ENCODE measurements at places on chromosomes 7 and 10.

GRCh38 chr7:130909161-130909836 is 175.3 kb upstream of the KLF14 start:
- H3K4me3 ChIP-seq = no peak overlapping the region
- peaks cover 53% of the 10 kb centered on the region for H3K4me1 ChIP-seq
- no peak for DNase-seq
- no peaks in the 10 kb centered on the region for H3K27me3 ChIP-seq
- no peak overlapping the region for H3K27ac ChIP-seq

GRCh38 chr10:105679781-105680180 is 1038.7 kb downstream of the SORCS3 start:
- DNase-seq = no peak
- no peak overlapping the region for H3K4me3 ChIP-seq
- no peaks in the 10 kb centered on the region for H3K36me3 ChIP-seq
- H3K4me1 ChIP-seq = no peaks in the 10 kb centered on the region
- H3K27ac ChIP-seq = no peak overlapping the region

DNA sequence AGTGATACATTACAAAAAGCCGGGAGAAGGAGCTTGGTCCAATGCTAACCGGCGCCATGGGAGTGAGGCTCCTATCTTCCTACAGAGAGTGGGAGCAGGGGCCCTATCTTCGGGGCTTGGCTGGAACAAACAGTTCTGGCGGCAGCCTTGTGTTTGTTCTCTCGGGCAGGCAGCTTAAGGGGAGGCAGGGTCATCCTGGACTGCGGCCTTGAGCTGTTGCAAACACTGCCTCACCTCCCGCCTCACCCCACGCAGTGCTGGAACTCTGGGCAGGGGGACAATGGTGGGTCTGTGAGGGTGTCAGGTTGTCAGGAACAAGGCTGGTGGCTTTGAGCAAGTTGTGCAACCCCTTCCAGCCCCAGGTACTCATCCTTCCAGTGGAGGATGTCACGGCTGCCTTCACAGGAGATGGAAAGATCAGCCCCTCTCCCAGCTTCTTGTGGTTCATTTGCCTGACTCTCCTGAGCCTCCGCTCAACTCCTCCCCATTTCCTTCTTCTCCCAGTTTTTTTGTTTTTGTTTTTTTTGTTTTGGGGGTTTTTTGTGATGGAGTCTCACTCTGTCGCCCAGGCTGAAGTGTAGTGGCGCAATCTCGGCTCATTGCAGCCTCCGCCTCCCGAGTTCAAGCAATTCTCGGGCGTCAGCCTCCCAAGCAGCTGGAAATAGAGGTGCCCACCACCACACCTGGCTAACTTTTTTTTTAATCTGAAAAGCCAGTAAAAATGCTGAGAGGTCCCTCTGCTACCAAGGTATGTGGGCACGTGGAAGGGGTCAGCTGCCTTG is 57.4 kb downstream of the SPOCK2 start:
- no peaks in the 10 kb centered on the region for H3K27me3 ChIP-seq
- H3K4me3 ChIP-seq = no peak overlapping the region
- no peak for DNase-seq
- no peaks in the 10 kb centered on the region for H3K4me1 ChIP-seq
- no peak overlapping the region for H3K27ac ChIP-seq
- no peaks in the 10 kb centered on the region for H3K36me3 ChIP-seq

GRCh38 chr7:38310591-38311101 is 37.2 kb upstream of the TARP start:
- H3K4me3 ChIP-seq = peak overlapping the region; percentile 12
- peak overlapping the region; percentile 24 for H3K27ac ChIP-seq
- peaks cover 11% of the 10 kb centered on the region for H3K4me1 ChIP-seq
- no peaks in the 10 kb centered on the region for H3K27me3 ChIP-seq

GRCh38 chr7:151927011-151927410 is 29.2 kb upstream of the GALNTL5 start:
- H3K4me3 ChIP-seq = no peak overlapping the region
- DNase-seq = no peak
- no peaks in the 10 kb centered on the region for H3K27me3 ChIP-seq
- H3K36me3 ChIP-seq = no peaks in the 10 kb centered on the region
- no peaks in the 10 kb centered on the region for H3K4me1 ChIP-seq
- no peak overlapping the region for H3K27ac ChIP-seq

GRCh38 chr10:3666525-3667302 is 118.3 kb downstream of the KLF6 start:
- DNase-seq = peak; percentile 28
- H3K4me3 ChIP-seq = no peak overlapping the region
- no peak overlapping the region for H3K27ac ChIP-seq

GRCh38 chr7:81439591-81439990 is 330.3 kb downstream of the HGF start:
- no peak overlapping the region for H3K4me3 ChIP-seq
- no peaks in the 10 kb centered on the region for H3K27me3 ChIP-seq
- H3K4me1 ChIP-seq = no peaks in the 10 kb centered on the region

All from CD8-positive, alpha-beta memory T cell (primary cell).